ENCODE measurements at places on chromosomes 5 and 9. TPM values are rescaled to one million over a fixed set of nuclear protein-coding genes. Genes with fewer than 3 reads are reported as not detected.

CDH9 gene
- total RNA-seq: not detected

GRCh38 chr5:152271420-152271819 lies 133.7 kb downstream of the NMUR2 start:
- H3K27ac ChIP-seq: no peak overlapping the region
- no peaks in the 10 kb centered on the region for H3K36me3 ChIP-seq
- H3K27me3 ChIP-seq: peaks cover 2% of the 10 kb centered on the region
- H3K4me1 ChIP-seq: no peaks in the 10 kb centered on the region
- no peak for DNase-seq

GRCh38 chr5:142208777-142209312 lies 100.3 kb downstream of the NDFIP1 start:
- no peak overlapping the region for H3K4me3 ChIP-seq
- no peaks in the 10 kb centered on the region for H3K4me1 ChIP-seq
- no peak for DNase-seq
- H3K27ac ChIP-seq: no peak overlapping the region

GRCh38 chr9:91902475-91903125 lies 47.4 kb downstream of the ROR2 start:
- H3K27me3 ChIP-seq: peaks cover 6% of the 10 kb centered on the region
- H3K27ac ChIP-seq: no peak overlapping the region
- no peak overlapping the region for H3K4me3 ChIP-seq

DNA sequence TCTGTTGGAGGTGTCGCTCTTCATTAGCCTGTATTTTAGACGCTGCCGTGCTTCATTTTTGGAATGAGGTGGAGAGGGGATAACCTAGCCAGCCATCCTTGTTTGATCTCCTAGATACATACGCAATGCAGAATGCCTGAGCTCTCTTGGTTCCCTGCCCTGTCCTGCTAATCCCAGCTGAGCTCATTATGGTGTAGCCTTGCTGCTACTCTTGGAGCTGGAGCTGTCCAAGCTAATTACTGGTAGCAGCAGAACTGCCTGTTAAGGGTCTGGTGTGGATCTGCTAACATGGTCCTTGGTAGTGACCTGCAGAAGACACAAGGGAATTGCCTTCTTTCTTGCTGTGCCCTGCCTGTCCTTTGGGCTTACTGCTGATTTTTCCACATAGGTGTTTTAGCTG lies 207.9 kb downstream of the CNTLN start:
- no peak overlapping the region for H3K4me3 ChIP-seq
- H3K27ac ChIP-seq: no peak overlapping the region
- DNase-seq: no peak
- H3K27me3 ChIP-seq: no peaks in the 10 kb centered on the region
- H3K4me1 ChIP-seq: no peaks in the 10 kb centered on the region
- no peaks in the 10 kb centered on the region for H3K36me3 ChIP-seq

DNA sequence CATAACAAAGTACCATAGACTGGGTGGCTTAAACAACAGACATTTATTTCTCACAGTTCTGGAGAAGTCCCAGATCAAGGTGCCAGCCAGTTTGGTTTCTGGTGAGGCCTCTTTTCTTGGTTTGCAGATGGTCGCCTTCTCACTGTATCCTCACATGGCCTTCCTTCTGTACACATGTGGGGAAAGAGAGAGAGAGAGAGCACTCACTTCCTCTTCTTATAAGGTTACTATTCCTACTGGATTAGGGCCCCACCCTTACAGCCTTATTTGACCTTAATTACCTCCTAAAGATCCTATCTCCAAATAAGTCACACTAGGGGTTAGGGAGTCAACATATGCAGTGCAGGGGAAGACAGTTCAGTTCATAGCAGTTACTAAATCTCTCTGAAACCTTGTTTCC lies 205.6 kb upstream of the GDNF start:
- H3K27me3 ChIP-seq: peaks cover 4% of the 10 kb centered on the region
- no peak overlapping the region for H3K4me3 ChIP-seq
- no peaks in the 10 kb centered on the region for H3K4me1 ChIP-seq
- no peak overlapping the region for H3K27ac ChIP-seq
- no peak for DNase-seq

GABRP gene
- not detected for total RNA-seq

PLAC8L1 gene
- 0.50 TPM for total RNA-seq

GRCh38 chr9:33125461-33125860 lies 41.7 kb downstream of the B4GALT1 start:
- DNase-seq: no peak
- peaks cover 11% of the 10 kb centered on the region for H3K4me1 ChIP-seq
- no peak overlapping the region for H3K4me3 ChIP-seq

PHYHD1 gene
- 0.63 TPM for total RNA-seq

All from activated CD8-positive, alpha-beta memory T cell treated with anti-CD3 and anti-CD28 coated beads, Interleukin-2, amount 10 ng/mL, durations not matched to agents 7 days and 5 days (primary cell).